Mesenteric fat pad (tissue), 1 donor: ENCODE measurements at places on chromosomes 6 and 20. TPM values are rescaled to one million over a fixed set of nuclear protein-coding genes. Genes with fewer than 3 reads are reported as not detected.

The LTB gene
- total RNA-seq, result 1.4 TPM

The SDHAF4 gene
- 10.5 TPM for total RNA-seq

The CST2 gene
- total RNA-seq, result not detected

The EMILIN3 gene
- total RNA-seq, result not detected

The C6orf15 gene
- not detected for total RNA-seq

The LHFPL5 gene
- not detected for total RNA-seq

The RNF217 gene
- total RNA-seq, result 34.1 TPM

The RSPH4A gene
- total RNA-seq, result 0.58 TPM

The SLC17A2 gene
- not detected for total RNA-seq

The HLA-F gene
- 66.5 TPM for total RNA-seq

The POU5F1 gene
- 0.93 TPM for total RNA-seq

The MOCS3 gene
- total RNA-seq, result 3.6 TPM

The TPD52L1 gene
- total RNA-seq, result 24.6 TPM

The ANGPT4 gene
- total RNA-seq, result 0.42 TPM

The TRIM10 gene
- total RNA-seq, result not detected

The KCNB1 gene
- 43.0 TPM for total RNA-seq

The FRMD1 gene
- 7.6 TPM for total RNA-seq

The PRR18 gene
- total RNA-seq, result 1.0 TPM

The RANBP9 gene
- total RNA-seq, result 42.2 TPM

The PRDM13 gene
- not detected for total RNA-seq

The CCND3 gene
- total RNA-seq, result 104 TPM

The PRL gene
- total RNA-seq, result 0.58 TPM

The PSORS1C2 gene
- not detected for total RNA-seq

The PSORS1C1 gene
- 0.45 TPM for total RNA-seq

The THBS2 gene
- total RNA-seq, result 270 TPM

The PDYN gene
- not detected for total RNA-seq

The MLN gene
- not detected for total RNA-seq

The KIF16B gene
- 19.7 TPM for total RNA-seq

The OTOR gene
- total RNA-seq, result not detected

The WDR46 gene
- 48.9 TPM for total RNA-seq

The CHD6 gene
- total RNA-seq, result 47.3 TPM

The MYLK2 gene
- total RNA-seq, result not detected

The ASIP gene
- not detected for total RNA-seq

The ADGRB3 gene
- 0.74 TPM for total RNA-seq

The TMEM74B gene
- 0.42 TPM for total RNA-seq

The PAQR8 gene
- 3.9 TPM for total RNA-seq

The ZNF165 gene
- 0.19 TPM for total RNA-seq

The MUC22 gene
- not detected for total RNA-seq

The CLPSL2 gene
- total RNA-seq, result not detected

The TRAPPC3L gene
- not detected for total RNA-seq

The CLVS2 gene
- total RNA-seq, result not detected

The BCAS1 gene
- total RNA-seq, result 0.51 TPM

The CSNK2A1 gene
- 132 TPM for total RNA-seq

The GINS1 gene
- total RNA-seq, result 0.58 TPM

The SAPCD1 gene
- total RNA-seq, result 2.0 TPM

The HRH3 gene
- not detected for total RNA-seq

The PLCB4 gene
- 5.3 TPM for total RNA-seq
